Activated CD8-positive, alpha-beta memory T cell treated with anti-CD3 and anti-CD28 coated beads, Interleukin-2, amount 50 U/mL, for 48 hours (primary cell): ENCODE measurements at places on chromosomes 16 and 17.
A peak's percentile ranks its signal among the peaks of the same experiment; 100 is the strongest.

GRCh38 chr17:1639549-1640180, 5.9 kb downstream of the SCARF1 start:
- DNase-seq, result no peak

DNA sequence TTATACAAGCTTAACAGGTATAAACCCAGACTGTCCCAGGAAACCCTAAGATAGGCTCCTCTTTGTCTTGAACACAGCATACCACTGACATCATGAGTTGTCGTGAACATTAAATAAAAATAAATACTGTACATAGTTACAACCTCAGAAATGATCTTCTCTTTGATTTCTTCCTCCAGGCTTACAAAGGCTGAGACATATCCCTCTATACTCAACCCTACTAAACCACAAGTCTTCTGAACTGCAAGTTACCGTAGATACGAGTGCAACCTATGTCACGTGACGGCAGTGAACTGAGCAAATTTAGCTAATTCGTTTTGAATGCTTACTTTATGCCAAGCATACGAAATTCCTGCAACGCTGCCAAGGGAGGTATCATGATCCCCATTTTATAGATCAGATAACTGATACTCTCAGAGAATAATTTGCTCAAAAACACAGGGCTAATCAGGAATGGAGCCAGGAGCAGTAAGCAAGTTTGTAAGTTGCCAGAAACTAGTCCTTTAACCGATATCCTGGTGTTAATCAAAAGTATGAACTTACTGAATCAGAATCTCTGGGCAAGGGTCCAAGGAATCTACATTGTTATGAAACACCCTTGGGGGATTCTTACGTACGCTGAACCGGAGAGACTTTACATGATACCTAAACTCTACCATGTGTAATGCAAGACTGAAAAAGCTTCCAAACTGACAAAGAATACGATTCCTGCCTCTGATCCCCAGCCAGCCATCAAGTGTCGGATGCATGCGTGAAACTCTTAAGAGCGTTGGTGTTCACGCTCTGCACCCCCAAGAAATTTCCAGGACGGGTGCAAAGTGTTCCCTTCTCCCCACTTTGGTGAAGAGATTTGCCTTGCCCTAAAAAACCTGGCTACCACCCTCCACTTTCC, 106.2 kb downstream of the XYLT1 start:
- no peak for DNase-seq

- DNase-seq, result no peak
Measured at GRCh38 chr17:70539132-70539924, 370.0 kb downstream of the KCNJ2 start.

- no peak for DNase-seq
Measured at GRCh38 chr16:65875381-65876055, 491.0 kb upstream of the CDH5 start.

DNA sequence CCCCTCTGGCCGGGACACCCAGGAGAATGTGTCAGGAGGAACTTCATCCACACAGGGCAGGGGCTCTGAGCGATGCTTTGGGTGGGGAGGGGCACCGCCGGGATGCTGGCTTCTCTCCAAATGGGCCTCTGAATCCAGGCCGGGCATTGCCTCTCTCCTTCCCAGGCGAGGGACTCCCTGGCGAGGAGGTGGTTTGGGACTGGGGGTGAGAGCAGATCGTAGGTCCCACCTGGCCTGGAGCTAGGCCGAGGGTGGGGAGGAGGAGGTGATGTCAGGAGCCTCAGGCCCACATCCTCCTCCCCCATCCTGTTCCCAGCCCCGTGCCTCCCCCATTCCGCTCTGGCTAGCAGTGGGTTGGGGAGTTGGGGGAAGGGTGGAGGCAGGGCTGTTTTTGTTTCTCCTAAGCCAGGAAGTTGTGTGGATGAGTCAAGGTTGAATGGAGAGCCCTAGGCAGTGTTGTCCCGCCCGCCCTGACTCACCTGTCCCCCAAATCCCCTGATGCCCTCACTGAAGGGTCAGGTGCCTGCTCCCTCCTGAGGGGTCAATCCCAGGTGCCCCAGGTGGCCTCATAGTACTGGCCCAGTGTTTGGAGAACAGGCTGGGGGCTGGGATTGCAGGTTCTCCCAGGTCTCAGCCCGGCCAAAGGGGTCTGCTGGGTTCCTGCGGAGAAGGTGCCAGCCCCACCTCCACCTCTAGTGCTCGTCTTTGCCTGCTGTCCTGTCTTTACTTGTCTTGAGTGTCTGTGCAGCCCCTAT, 2.8 kb downstream of the GRB7 start:
- DNase-seq, result no peak

- DNase-seq, result peak; percentile 68
Measured at GRCh38 chr17:61411261-61412142, 11.9 kb downstream of the TBX2 start.

GRCh38 chr17:65753348-65753747, 191.9 kb upstream of the AXIN2 start:
- no peak for DNase-seq

DNA sequence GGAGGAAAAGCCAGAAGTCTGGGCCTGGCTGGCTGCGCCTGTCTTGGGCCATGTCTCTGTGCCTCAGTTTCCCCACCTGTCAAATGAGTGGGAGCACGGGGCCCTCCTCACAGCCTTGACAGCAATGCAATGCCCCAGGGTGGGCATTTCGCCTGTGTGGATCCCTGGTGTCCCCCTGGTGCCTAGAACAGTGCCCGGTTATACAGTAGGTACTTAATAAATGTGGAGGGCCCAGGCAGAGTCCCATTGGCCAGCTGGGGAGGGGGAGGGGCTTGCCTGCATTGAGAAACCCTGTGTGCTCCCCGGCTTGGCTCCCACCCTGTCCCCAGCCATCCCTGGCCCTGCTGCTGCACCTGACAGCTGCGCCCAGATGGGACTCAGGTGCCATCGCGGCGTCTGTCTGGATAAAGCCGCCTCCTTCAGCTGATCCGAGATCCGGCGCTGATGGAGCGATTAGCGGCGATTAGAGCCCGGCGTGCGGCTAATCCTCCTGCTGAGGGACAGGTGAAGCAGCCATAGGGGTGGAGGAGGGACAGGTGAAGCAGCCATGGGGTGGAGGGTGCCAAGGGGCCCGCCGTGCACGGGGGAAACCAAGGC, 12.4 kb downstream of the ZFPM1 start:
- DNase-seq, result no peak

- DNase-seq, result no peak
Measured at GRCh38 chr17:43526886-43527648, 19.1 kb downstream of the ETV4 start.

GRCh38 chr17:59617156-59617732, 2.5 kb upstream of the CLTC start:
- no peak for DNase-seq

DNA sequence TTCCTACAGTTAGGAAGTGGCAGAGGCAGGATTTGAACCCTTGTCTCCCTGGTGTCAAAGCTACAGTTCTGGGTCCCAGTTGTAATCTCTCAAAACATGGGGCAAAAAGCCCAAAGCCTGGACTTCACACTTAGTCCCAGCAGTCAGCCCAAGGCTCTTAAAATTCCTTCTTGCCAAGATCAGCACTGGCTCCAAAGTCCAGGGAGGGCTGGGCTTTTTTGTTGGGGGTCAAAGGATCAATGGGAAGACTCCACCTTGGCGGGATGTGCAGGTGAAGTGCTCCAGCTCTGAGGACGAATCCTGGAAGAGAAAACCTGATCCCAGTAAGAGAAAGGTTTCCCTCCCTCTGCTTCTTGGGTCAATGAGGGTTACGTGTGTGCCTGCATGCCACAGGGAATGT, 195.5 kb downstream of the HAPSTR1 start:
- DNase-seq, result no peak

- no peak for DNase-seq
Measured at GRCh38 chr16:16150117-16150877, 73.0 kb downstream of the ABCC6 start.
